T-helper 9 cell (primary cell): ENCODE measurements at places on chromosomes 7 and 10.

DNA sequence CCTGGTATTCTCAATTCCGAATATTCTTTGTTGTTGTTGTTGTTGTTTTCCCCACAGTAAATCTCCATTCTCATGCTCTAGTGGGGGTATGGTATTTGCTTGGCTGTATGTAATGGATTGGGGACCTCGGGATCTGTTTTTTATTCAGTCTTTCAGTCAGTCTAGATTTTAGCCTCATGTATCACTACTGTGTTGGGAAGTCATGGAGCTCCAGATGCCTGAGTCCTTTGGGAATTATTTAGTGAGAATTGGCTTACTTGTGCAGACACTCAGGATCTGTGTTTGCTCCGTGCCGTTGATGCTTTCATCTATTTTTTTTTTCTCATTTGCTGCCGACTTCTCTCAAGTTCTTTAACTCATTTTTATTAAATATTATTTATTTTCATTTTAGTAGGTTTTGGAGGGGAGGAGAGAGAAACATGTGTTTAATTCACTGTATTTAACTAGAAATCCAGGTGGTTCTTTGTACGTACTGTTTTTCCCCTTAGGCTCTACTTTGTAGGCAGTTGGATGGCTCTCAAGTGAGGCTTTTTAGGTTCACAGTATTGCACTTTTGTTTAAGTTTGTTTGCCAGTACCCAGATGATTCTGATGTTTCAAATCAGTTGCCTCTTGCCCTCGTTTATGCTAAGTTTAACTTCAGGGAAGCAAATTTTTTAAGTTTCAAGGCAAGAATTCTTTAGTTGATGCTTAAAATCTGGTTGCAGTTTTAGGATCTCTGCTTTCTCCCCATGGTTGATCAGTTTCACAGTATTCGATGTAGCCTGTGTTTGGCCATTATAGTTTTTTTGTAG, 36.9 kb downstream of the ZNRF2 start:
- no peak for DNase-seq

DNA sequence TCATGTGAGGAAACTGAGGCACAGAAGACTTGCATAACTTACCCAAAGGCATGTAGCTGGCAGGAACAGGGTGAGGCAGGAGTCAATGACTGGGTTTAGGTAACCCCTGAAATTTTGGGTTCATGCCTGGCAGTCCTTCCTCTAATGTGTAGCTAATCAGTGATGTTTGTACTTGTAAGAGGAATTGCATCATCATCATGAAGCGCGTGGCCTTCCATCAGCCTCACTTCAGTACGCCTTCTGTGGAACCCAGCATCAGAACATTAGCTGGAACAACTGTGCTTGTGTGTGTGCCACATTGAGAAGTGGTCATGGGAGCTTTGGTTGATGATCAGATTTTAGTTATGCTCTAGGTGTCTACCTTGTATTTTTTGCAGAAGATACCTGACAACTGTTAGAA, 18.2 kb upstream of the STMP1 start:
- DNase-seq: no peak

- DNase-seq: no peak
Measured at GRCh38 chr10:75922435-75922834, 491.0 kb downstream of the LRMDA start.

- no peak for DNase-seq
Measured at GRCh38 chr10:129418496-129419225, 48.4 kb upstream of the MGMT start.

- no peak for DNase-seq
Measured at GRCh38 chr7:75989500-75990388, 4.7 kb downstream of the TMEM120A start.

- DNase-seq: no peak
Measured at GRCh38 chr7:141407893-141408292, 143.3 kb upstream of the AGK start.

GRCh38 chr7:135121868-135122267, 26.0 kb upstream of the TMEM140 start:
- no peak for DNase-seq

DNA sequence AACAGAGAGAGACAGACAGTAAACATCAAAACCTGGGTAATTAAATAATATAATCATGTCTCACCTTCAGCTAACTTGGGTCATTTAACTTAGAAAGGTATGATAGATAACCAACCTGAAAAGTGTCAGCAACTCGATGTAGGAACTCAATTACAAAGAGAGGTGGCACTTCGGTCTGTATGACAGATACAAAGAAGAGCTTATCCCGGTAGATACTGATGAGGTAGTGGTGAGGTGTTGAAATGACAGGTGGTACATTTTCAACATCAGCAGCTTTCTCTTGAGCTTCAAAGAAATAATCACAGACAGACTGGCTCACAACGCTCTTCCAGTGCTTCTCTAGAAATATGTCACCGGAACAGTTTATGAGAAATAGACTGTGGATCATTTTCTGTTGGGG, 12.6 kb downstream of the AP3M1 start:
- DNase-seq: no peak

DNA sequence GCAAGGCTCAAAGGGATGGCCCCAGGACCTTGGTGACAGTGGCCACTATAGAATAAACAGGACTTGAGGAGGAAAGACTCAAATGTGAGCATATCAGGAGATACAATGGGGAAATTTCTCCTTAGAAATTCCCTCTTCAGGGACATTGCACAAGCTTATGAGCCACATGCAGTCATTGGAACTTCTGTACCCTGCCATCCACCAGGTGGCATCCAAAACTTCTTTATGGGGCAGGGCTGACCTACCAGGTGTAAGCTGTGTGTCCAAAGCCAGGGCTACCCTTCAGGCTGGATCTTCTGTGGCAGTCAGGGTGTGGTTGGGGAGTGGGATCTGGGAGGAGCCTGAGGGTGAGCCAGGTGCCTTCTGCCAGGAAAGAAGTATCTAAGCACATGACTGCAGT, 36.6 kb upstream of the LRRC18 start:
- no peak for DNase-seq

DNA sequence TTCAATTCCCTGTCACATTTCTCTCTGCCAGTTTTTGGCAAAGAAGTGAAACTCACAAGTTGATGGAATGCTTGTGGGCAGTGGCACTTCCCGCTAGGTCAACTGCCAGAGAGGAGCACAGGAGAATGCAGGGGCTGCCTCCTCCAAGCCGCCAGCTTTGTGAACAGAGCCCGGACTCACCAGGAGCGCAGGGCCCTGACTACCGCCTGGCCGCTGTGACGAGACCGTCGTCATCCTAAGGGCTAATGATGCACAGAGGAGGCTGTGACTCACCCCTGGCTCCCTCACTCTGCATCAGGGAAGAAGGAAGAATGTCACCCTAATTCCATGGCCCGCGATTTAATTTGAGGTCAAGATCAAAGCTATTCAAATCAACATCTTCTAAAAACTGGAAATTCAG, 123.9 kb downstream of the TAX1BP1 start:
- no peak for DNase-seq

DNA sequence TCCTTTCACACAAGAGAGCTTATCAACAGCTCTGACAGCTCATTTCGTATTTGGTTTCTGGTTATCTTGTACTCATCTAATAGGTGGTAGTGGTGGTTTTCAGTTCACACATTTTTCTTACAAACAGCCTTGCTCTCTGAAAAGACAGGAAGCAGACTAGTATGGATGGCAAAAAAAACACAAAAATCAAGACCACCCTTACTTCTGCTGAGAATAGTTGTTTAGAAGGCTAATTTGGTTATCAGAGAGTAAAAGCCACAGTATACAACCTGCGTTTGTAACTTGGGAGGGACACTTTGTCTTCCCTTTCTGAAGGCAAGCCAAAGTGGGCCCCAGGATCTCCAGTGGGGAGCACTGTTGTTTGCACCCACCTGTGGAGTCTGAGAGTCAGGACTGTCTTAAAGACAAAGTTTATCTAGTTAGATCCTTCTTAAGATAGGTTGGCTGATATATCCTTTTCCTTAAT, 68.0 kb downstream of the PIP4K2A start:
- DNase-seq: no peak

GRCh38 chr7:50068850-50069551, 24.0 kb downstream of the ZPBP start:
- no peak for DNase-seq

DNA sequence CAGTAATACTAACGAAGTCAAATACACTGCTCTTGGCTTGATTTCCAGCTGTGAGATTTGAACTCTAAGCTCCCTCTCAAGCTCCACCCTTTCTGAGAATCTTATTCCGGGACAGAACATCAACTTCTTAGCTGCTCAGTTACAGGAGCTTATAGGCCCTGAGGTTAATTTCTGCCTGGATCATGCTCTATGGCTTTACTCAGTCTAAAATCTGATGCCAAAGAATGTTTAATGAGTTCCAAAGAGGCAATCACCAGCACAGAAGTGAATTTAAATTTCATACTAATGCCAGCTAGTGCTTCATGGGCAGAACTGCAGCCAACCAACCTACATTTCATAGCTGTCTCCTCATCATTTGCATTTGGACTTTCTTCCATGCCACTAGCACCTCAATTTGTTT, 707.2 kb downstream of the MAGI2 start:
- DNase-seq: no peak

DNA sequence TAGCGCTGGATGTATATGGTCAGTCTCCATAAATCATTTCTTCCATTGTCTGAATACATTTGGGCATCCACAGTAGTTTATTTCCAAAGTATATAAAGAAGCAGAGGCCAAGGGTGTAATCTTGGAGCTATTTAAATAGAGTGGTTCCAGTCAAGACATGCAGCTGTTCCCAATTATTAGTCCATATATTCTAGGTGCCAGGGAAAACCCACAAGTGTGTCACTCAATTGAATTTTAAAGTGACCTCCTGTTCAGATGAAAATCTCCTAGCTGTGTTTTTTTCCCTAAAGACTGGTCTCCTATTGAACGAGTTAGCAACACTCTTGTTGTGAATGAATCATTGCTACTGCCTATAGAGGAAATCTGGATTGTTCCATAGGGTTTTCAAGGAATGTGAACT, 260.2 kb upstream of the BMPER start:
- no peak for DNase-seq

GRCh38 chr10:119252051-119252465, 44.7 kb downstream of the GRK5 start:
- DNase-seq: no peak

- DNase-seq: no peak
Measured at GRCh38 chr7:128918016-128918665, 7.6 kb upstream of the KCP start.

DNA sequence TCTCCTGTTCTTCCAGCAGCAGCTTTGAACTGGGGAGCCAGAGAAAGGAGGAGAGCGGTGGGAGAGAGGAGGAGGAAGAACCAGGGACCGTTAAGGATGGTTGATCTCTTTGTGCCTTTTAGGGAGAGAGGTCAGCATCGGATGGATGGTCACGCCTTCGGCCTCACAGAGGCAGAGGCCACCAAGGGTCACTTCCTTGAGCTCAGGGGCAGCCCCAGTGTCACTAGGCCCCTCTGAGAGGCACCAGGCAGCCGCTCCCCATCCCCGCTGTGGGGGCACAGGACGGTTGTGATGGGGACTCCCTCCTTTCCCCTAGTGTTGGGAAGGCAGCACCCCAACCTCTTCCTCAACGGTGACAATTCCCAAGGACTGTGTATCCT, 121.4 kb downstream of the DNAJB6 start:
- DNase-seq: no peak

DNA sequence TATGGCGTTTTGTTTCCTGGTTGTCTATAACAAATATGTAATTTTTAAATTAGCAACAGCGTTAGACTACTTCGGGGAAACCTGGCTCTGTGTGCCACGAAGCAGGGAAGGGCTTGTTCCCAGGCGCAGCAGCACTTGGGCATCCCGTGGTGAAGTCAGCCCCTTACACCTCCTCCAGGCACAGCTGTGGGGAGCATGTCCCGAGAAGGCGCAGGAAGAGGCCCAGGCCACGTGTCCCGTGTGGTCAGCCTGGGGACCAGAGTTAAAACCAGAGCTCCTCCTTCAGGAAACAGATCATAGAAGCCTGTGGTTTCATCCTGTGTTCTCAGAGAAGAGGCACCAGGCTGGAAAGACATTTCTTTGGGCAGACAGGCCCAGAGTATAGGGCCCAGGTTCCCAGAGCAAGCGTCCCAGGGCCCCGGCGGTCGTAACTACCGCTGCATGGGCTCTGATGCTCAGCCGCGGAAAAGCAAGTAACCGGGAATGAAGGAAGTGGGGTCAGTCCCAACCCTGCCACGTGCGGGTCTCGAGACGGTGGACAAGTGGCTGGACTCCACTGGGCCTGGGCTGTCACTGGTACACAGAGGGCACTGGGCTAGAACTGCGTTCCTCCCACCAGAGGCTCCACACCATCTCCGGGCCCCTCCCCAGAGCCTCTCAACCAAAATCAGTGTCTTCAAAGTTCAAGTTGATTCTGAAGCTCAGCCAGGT, 7.1 kb downstream of the NUDT1 start:
- no peak for DNase-seq

- no peak for DNase-seq
Measured at GRCh38 chr7:47390914-47391313, 191.0 kb downstream of the TNS3 start.

DNA sequence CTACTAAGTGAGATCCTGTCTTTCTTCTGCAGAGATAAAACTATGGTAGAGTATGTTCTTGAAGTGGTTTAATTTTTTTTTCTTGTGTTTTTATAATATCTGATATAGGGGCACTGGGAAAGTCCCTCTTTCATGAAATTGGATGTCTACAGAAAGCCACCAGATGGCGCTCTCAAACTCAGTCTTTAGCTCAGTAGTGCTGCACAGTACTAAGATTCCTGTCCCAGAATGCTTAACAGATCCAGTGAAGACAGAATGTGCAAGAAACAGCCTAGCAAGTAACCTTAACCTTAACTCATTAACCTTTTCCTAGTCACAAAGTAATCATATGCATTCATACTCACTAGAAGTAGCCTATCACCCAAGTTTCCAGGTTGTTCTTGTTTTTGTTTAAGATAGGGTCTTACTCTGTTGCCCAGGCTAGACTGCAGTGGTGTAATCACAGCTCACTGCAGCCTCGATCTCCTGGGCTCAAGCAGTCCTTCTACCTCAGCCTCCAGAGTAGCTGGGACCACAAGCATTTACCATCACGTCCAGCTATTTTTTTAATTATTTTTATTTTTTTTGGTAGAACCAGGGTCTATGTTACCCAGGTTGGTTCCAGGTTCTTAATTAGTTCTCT, 56.7 kb downstream of the IDE start:
- DNase-seq: peak; percentile 57

DNA sequence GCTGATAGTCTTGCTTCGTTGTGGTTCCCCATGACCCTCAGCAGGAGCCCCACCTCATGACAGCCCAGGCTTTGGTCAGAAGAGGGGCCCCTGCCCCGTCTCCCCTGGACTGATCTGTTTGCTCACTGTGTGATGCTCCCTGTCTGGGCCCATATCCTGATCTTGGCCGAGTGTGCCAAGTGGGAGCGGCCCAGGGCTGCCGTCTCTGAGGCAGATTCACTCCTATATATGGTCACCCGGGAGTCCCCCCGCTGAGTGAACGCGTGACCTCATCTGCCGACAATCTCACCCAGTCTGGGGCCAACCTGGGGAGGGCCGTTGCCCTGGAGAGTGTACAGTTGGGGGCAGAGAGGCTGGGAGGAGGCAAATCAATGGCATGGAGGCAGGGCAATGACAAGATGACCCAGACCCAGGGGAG, 34.5 kb downstream of the PPIF start:
- DNase-seq: no peak

DNA sequence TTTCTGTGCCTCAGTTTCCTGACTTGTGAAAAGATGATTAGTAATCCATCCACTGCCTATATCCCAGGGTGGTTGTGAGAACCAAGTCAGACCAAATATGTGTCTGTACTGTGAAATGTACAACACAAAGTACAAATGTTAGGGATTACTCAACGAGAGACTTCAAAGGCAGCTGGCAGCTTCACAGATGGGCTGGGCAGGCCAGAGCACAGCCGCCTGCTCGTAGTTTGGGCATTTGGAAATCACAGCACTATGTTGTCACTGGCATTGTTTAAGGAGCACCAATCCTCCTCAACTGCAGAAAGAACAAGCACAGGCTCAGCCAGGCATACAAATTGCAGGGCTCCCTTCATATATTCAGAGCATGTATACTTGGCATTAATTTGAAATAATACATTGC, 64.5 kb upstream of the C10orf90 start:
- no peak for DNase-seq
